ENCODE measurements at places on chromosomes 1 and 21.

GRCh38 chr1:84352298-84353106, 45.8 kb upstream of the DNASE2B start:
- DNase-seq, result no peak

GRCh38 chr1:19903621-19904020, 19.8 kb downstream of the PLA2G2E start:
- DNase-seq, result no peak

DNA sequence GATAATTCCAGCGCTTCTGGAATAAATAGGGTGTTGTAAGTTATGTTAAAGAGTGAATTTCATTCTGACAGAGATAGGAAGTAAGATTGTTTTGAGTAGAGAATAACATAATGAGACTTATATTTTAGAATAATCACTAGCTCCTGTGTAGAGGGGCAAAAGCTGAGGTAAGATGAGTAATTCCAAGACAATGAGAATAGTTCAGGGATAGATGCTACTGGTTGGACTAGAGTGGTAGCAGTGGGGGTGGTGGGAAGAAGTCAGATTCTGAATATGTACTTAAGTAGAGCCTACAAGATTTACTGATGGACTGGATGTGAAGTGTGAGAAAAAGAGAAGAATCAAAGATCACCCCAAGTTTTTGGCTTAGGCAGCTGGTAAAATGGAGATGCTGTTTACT, 23.3 kb upstream of the MOV10 start:
- no peak for DNase-seq

- DNase-seq, result peak; percentile 6
Measured at GRCh38 chr21:36507397-36508018, 27.6 kb upstream of the CLDN14 start.

DNA sequence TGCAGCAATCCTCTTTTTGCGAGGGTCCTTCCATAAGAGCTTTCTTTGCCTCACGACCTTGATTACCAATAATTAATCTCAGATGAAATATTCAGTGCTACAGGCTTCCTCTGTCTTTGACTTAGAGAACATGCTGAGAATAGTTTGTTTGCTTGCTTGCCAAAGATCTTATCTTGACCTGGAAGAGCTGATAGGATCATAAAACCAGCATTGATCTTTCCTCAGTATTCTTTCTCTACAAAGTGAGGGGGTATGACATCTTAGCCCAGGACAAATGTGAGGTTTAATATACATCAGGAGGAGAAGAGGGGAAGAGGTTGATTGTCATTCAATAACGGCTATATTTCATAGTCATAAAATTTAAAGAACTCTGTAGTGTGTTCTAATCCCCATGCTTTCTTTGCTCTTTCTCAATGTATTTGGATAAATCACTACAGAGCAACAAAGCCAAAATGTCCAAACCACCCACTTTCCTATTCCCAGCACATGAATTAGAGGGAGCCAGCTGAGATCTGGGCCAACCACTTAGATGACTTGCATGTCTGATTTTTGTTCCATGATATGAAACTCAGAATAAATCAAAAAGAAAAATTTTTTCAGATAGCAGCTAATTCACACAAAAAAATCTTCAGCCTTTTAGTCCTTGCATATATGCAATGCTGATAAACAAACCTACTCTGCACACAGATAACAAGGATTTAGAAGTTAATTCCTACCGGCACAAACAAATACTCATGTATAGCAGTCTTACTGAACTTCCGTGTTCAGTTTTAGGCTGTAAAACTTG, 50.5 kb upstream of the IPO9 start:
- no peak for DNase-seq

- peak; percentile 94 for DNase-seq
Measured at GRCh38 chr1:96362623-96363022, 359.0 kb upstream of the PTBP2 start.

DNA sequence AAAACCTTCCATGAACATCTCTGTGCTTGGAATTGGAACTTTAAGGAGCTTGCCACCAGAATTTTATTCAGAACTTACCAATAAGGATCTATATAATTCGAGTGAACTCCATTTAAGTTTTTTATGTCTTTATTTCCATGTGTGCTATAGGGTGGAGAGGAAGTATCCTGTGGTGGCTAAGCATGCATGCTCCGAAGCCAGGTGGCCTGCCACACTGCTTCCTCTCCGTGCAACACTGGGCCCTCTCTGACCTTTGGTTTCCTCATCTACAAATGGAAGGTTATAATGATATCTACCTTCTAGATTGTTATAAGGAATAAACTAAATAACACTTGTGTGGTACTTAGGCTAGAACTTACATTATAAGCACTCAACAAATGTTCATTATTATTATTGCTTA, 382.1 kb downstream of the PTPRC start:
- DNase-seq, result no peak

DNA sequence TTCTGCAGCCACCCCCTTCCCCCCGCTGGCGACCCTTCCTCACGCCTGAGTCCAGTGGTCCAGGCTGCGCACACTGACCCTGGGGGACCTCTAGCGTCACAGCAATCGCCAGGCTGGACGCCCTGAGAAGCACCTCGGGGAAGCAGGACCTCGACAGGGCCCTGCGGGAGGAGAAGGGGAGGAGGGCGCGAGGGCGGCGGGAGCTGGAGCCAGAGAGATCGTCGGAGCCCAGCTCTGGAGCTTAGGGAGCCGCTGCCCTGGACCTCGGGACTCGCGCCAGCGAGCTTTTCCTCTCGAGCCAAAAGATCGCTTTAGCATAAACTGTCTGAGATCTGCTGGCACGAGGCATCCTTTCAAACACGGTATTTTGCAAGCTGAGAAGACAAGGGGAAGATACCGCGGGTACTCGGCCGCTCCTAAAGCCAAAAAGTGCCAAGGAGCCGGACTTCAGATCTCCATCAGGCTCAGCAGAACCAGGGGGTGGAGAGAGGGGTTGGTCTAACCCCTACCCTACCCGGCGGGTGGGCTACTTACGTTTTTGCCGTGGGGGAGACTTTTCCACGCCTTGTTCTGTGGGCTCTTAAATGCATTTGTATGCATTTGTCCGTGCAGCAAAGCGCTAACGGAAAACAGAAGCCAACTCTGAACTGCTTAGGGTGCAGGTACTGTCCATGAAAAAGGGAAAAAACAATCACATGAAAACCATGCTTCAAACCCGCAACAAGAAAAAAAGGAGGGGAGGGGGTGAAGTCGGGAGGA, 586 bp downstream of the COL24A1 start:
- DNase-seq, result no peak
